Stimulated activated CD4-positive, alpha-beta T cell treated with anti-CD3 and anti-CD28 coated beads, Interleukin-12 subunit alpha, Interleukin-12 subunit beta, amount 100 ng/mL, for 48 hours (primary cell): ENCODE measurements at places on chromosomes 2 and 18.

- DNase-seq = no peak
These were observed 118.9 kb upstream of the TCF4 start for GRCh38 chr18:55706898-55707297.

- no peak for DNase-seq
These were observed 91.7 kb downstream of the SESTD1 start for GRCh38 chr2:179172894-179173293.

GRCh38 chr2:29184531-29184930 lies 69.3 kb downstream of the CLIP4 start:
- DNase-seq = no peak

DNA sequence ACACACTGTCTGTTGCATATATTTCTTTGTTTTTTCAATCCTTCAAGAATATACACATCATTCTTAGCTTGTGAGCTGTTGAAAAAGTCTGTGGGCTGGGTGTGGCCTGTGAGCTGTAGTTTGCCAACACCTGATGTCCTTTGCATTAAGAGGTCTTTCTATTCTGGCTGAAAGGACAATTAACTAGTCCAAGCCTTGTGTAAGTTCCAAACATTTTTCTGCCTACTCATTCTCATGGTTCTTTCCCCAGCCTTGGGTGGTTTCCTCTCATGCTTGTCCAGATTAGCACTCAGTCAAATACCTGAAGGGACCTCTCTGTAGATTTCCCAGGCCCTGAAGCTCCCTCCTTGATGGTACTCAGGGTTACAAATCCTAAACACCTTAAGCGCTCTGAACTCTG lies 57.8 kb upstream of the NABP1 start:
- no peak for DNase-seq

GRCh38 chr18:49127471-49128190 lies 176.9 kb upstream of the SMAD7 start:
- no peak for DNase-seq

DNA sequence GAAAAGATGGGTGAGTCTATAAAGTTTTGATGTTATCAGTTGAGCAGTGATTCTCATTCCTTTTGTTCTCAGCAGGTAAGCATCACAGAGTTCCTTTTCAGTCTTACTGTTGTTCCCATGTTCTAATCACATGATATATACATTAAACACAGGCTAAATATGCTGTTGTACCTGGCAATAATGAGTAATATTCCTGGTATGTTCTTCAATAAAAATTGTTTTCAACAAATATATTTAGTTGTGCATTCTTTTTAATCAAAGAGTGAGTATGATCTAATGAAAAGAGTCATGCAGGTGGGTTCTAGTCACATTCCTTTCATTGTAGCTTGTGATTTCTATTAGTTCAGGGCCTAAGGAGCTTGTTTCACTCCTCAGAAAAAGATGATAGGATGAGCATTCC lies 288.3 kb upstream of the NETO1 start:
- no peak for DNase-seq

GRCh38 chr2:185188656-185189055 lies 549.9 kb upstream of the FSIP2 start:
- no peak for DNase-seq
